ENCODE measurements at places on chromosomes 1 and 21.

DNA sequence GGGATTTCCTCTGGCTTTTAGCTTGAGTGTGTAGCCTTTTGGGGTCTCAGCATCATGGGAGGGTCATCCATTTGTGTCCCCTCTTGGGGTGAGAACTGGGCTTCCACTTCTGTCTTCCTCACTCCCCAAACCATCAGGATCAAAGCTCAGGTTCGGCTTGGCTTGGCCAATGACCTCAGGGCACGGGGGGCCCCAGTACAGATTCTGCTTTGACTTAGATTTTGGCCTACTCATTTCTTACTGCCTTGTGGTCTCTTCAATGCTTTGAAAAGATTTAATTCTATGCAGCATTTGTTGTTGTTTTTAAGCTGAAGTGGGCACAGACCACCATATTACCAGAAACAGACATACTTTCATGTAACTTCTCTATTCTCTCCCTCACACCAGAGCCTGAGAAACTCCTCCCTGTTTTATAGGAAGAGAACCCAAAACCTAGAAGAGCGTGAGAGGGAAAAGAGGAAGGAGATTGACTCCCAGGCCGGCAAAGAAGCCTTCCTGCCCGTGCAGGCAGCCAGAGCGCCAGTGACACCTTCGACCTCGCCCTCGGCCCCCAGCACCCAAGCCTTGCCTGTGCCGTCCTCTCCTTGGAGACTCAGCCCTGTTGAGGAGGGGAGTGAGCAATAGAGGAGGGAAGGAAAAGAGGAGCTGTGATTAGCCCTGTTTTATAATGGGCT lies 1.9 kb upstream of the S100A3 start:
- no peak for DNase-seq

- DNase-seq: no peak
Observed at GRCh38 chr1:27536767-27537166, 46.8 kb upstream of the WASF2 start.

GRCh38 chr1:73576083-73576482 lies 621.9 kb downstream of the LRRIQ3 start:
- DNase-seq: no peak

- no peak for DNase-seq
Observed at GRCh38 chr1:29202053-29202452, 20.4 kb upstream of the SRSF4 start.

- no peak for DNase-seq
Observed at GRCh38 chr1:118861216-118861615, 126.9 kb downstream of the TBX15 start.

DNA sequence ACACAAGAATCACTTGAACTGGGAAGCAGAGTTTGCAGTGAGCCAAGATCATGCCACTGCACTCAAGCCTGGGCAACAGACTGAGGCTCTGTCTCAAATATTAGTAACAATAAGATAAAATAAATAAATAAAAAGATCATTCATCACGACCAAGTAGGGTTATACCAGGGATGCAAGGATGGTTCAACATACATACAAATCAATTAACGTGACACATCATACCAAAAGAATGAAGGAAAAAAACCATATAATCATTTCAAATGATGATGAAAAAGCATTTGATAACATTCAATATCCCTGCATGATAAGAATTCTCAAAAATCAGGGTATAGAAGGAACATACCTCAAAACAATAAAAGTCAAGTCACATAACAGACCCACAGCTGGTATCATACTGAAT lies 38.3 kb downstream of the PHTF1 start:
- DNase-seq: no peak

DNA sequence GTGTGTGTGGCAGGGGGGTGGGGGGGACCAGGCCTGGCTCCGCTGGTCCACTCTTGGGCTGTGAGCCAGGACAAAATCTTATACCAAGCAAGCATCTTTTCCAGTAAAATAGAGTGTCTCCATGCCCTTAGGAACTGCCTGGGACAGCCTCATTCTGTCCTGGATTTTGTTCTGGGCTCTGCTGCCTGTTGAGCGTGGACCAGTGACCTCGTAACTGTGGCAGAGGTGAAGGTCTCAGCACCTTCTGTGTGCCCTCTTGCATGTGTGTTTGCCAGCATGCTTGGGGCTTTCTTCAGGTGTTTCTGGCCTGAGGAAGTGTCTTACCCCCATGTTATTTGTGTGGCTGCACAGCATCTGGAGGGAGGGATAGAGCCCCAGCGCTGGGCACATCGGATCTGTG lies 45.7 kb downstream of the GALNT2 start:
- DNase-seq: no peak

- no peak for DNase-seq
Observed at GRCh38 chr1:96715482-96715881, 6.1 kb upstream of the PTBP2 start.

DNA sequence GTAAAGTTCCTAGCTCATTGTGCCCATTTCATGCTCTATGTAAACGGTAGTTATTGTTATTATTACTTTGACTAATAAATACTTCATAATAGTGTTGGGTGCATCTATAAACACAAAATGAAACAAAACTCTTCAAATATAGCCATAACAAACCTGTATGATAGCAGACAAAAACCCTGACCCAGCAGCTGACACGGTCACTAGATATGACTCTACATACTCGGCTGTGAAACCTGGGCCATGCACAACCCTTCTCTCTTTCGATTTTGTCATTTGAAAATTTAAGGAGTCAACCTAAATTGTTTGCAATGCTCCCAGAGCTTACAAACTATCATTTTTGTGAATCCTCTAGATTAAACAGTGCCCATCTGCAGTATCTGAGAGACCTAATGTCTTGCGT lies 8.0 kb upstream of the RGS13 start:
- no peak for DNase-seq

DNA sequence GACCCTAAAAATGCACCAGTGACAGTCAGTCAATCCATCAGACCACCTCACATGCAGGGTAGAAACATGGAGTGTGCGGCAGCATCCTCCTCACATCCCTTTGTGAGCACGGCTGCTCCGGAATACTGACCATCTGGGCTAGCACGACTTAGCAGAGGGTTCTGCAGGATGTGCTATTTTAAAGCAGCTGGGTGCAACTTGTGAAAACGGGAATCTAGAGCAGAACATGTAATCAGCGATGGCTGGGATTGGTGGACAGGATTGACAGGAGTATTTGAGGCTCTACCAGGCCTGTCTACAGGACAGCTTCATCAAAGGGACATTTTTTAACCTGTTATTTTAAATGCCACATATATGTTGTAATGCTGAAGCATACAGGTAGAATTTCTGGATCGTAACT lies 16.8 kb upstream of the PLEKHM2 start:
- DNase-seq: no peak

Data from activated CD4-positive, alpha-beta T cell treated with anti-CD3 and anti-CD28 coated beads for 48 hours (primary cell).